ENCODE measurements at places on chromosomes 16 and 17.

- no peak for DNase-seq
Measured at GRCh38 chr17:66443606-66444005, 141.2 kb downstream of the PRKCA start.

- no peak for DNase-seq
Measured at GRCh38 chr16:11692171-11692570, 23.9 kb downstream of the SNN start.

DNA sequence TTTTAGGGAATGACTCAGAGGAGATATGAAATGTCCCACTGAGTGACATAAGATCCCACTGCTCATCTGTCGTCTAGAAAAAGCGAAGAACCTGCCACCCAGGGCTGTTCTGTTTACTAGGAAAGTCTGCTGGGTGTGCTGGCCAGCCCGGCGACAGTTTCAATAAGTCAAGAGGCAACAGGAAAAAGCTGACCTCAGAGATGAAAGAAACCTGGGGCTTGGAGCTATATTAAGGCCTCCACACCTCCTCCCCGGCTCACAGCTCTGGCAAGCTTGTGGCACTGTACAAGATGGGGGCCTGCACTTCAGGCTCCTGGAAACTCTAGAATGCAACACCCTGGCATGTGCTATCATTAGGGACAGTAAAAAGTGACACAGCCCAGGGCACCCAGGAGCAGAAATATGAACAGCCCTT is 10.6 kb downstream of the ZFHX3 start:
- DNase-seq = no peak

DNA sequence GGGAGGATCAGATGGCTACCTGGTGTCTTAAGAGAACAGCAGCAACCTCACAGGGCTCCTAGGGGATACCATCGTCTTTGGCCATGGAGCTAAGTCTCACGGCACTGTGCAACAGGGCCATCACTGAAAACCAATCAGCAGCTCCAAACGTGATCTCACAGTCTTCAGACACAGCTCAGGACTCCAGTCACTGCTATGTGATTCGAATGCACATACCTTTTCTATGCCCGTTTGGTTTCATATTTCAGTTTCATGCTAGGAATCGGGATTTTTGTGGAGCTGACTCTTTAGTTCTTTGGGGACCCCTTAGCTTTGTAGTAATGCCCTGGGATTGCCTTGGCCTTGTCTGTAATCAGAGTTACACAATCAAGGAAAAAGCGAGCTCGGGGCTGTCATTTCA is 162.8 kb upstream of the CDH11 start:
- DNase-seq = no peak

- peak; percentile 42 for DNase-seq
Measured at GRCh38 chr17:38403491-38403890, 24.8 kb upstream of the ARHGAP23 start.

GRCh38 chr16:5045499-5046115 is 11.9 kb upstream of the NAGPA start:
- DNase-seq = no peak

- DNase-seq = no peak
Measured at GRCh38 chr17:31392002-31392855, 754 bp downstream of the RAB11FIP4 start.

DNA sequence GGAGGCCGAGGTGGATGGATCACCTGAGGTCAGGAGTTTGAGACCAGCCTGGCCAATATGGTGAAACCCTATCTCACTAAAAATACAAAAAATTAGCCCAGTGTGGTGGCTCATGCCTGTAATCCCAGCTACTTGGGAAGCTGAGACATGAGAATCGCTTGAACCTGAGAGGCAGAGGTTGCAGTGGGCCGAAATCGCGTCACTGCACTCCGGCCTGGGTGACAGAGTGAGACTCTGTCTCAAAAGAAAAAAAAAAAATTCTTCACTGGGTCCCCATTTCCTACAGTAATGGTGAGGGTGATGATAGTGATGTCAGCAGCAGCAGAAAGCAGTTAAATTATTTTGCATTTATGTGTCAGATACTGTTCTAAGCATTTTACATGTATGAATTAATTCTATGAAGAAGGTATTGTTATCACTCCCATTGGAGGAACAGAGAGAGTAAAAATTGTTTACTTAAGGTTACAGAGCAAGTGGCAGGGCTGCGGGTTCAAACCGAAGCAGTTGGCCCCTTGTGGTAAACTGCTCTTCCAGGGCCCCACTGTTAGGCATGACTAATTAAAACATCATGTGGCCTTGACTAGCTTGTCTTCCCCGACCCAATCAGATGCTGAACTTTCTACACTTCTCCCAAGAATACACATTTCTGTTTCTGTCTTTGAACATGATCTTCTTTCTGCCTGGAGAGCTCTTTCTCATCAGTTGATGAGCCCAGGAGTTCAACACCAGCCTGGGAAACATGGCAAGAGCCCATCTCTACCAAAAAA is 45.8 kb downstream of the STAT3 start:
- no peak for DNase-seq

DNA sequence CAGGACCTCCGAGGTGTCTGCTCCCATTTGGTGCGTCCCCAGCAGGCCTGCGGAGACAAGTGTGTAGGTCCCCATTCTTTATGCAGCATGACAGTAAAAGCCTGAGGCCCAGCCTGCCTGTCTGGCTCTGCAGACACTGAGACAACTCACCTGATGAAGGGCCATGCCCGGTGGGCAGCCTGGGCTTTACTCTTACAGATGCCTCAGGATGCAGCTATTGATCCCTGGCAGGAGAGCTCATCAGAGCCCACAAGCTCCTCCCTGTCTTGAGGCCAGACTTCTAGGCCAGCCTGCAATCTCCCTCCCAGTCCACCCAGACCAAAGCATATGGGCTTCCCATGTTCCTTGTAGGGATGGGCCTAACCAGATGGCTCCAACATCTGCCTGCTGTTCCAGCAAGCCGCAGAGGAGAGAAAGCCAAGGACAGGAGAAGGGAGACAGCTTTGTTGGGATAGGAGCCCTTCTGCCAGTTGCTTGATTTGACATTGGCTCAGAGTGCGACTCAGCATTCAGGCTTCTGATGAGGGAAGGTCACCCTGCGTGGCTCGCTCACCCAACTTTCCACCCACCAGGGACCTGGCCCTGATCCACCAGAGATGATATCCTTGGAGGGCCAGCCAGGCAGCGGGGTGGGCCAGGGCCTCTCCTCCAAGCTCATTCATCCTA is 87.5 kb downstream of the SOCS1 start:
- DNase-seq = no peak

DNA sequence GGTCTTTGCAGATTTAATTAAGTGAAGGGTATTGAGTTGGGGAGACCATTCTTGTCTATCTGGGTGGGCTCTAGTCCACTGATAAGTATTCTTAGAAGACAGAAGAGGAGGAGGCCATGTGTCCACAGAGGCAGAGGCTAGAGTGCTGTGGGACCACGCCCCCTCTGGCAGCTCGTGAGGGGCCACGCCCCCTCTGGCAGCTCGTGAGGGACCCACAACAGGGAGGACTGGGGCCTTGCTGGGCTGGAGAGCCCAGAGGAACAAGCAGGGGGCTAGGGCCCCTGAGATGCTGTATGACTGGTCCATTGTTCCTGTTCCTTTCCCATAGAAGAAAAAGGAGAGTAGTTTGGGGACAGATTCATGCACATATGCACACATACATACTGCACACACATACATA is 106.8 kb downstream of the METRNL start:
- no peak for DNase-seq

GRCh38 chr16:84410361-84411138 is 42.2 kb downstream of the ATP2C2 start:
- no peak for DNase-seq

- no peak for DNase-seq
Measured at GRCh38 chr17:79987187-79987934, 48.3 kb downstream of the TBC1D16 start.

- peak; percentile 52 for DNase-seq
Measured at GRCh38 chr17:7045492-7046126, 1.7 kb upstream of the SLC16A11 start.

DNA sequence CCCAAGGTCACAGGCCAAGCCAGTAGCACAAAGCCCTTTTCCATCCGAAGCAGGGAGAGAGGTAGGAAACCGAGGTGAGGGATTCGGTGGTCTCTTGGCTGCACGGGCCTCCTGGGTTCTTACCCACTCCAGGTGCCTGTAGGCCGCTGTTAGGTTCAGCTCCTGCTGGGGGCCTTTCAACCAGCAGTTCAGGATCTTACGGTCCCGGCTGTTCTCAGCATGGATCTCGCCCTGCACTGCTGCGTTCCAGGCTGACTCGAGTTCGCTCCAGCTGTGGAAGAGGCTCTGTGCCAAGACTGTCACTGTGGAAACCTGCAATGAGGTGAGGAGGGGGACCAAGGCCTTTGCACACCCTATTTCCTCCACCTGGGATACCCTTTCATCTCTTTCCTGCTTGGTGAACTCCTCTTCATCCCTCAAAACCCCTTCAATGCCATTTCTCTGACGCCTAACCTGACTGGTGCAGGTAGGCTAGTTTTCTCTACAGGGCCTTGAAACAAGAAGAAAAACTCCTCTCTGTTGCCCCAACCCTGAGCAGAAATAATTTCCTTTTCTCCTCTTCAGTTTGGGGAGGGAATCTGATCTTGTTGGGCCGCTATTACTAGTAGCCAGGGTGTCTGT is 103.6 kb downstream of the RMI2 start:
- DNase-seq = no peak

GRCh38 chr16:55900616-55901393 is 25.6 kb upstream of the CES5A start:
- DNase-seq = no peak
